ENCODE measurements at places on chromosomes 4 and X.

DNA sequence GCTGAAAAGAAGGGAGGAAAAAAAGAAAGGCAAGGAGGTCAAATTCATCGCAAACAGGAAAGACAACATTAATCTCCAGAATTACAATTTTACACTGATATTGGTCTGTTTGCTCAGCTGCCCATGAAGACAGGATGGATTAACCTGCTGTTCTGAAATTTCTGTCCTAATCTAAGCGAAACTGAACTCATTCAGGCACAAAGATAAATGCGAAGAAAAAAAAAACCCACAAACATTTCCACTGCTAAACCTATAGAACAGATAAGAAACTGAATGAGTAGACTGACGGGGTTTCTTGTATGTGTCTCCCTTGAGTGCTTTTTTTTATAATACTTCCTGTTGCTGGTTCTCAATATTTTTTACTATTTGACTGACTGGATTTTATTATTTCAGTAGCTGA is 251.8 kb upstream of the FTHL17 start:
- DNase-seq: no peak

DNA sequence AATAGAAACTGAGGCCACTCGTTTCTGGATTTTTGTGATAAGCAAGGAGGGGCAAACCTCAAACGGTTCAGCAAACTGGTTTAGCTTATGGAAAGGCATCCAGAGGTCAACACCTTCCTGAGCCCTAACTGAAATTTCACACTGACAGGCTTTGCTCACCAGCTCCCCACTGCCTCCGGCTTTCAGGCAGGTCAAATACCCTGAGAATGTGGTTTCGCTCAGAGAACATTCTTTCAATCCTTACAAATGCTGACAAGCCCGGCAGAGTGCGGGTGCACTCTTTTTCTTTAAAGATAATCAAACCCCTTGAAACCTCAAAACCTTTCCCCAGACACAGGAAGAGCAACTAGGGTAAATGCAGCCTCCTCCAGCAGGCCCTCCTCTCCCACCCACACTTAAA is 41.5 kb downstream of the CD40LG start:
- DNase-seq: no peak

GRCh38 chrX:12570859-12571501 is 220.2 kb upstream of the PRPS2 start:
- DNase-seq: no peak

- DNase-seq: peak; percentile 45
Observed at GRCh38 chr4:83252782-83253405, 31.7 kb downstream of the COQ2 start.

DNA sequence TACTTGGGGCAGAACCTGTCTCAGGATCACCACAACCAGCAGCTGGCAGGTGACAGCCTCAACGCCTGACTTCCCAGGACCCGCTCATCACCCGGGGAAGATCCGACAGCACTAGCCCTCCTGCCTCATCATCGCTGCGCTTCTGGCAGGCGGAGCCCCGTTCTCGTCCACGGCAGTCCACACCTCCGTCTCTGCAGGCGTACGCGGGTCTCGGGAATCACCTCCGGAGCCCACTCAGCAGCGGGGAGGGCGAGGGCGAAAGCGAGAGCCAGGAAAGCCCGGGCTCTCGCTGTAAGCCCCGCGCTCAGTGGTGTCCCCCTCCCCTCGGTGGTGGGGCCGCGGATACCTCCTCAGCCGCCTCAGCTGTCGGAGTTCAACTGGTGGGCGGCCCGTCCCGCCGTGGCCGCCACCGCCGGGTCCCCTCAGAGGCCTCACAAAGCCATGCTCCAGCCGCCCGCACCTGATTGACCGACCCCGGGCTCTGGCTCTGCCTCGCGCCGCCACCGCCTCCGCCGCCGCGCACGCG is 518 bp upstream of the CNKSR2 start:
- peak; percentile 26 for DNase-seq

- DNase-seq: no peak
Observed at GRCh38 chr4:41281038-41281634, 24.4 kb downstream of the UCHL1 start.

DNA sequence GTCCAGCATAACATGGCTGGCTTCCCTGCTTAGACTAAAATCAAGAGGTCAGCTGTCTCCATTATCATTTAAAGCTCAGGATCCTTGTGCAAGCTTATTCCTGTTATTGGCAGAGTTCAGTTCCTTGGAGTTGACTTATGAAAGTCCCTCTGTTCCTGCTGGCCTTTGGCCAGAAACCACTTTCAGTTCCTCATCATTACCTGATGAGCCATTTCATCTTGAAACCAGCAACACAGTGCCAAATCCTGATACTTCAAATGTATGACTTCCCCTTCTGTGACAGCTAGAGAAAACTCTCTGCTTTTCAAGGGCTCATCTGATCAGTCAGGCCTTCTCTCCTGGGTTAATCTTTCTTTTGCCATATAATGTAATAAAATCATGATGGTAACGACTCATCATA is 110.6 kb upstream of the FSTL5 start:
- no peak for DNase-seq

GRCh38 chr4:118124997-118125396 is 90.7 kb downstream of the NDST3 start:
- no peak for DNase-seq

- DNase-seq: no peak
Observed at GRCh38 chr4:176789955-176790354, 2.8 kb downstream of the VEGFC start.

GRCh38 chr4:150401083-150401687 is 180.8 kb upstream of the MAB21L2 start:
- no peak for DNase-seq

DNA sequence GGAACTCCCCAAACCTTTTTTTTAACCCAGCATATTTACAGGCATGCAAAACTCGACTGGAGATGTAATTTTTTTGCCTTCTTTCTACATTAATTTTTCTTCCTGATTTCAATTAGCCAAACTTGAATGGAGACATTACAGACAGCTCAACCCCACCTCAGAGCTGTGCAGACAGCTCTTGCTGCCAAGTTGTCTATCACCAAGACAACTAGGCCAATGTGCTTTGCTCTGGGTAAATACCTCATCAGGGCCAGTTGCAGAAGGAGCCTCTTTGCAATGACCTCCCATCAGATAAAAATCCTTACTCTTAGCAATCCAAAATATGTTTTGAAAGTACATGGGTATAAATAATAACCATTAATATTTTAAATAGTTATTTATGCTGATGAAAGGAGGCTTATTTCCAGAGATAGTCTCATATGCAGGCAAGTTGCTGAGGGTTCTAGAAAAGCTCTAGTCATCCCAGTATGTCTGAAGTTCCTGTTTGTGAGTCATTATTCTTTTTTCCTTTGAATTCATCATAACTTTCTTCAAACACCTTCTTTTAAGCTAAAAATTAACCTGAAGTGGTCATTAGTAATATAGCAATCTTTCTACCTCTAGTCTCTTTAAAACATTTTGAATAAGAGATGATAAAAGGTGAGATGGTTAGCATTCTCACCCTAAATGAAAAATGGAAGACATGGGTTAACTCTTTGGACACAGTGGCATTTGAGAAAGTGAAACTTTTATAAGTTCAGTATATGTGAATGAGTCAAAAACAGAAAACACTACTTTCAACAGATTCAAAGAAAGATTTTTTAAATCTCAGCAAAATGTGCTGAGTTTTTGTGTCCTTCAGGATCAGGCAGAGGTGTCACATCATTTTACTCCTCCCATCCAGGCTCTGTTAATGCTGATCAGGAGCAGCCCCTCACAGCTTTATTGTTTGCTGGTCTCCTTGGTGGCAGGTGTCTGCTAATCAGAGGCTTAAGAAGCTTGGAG is 475.5 kb upstream of the FGF16 start:
- no peak for DNase-seq

DNA sequence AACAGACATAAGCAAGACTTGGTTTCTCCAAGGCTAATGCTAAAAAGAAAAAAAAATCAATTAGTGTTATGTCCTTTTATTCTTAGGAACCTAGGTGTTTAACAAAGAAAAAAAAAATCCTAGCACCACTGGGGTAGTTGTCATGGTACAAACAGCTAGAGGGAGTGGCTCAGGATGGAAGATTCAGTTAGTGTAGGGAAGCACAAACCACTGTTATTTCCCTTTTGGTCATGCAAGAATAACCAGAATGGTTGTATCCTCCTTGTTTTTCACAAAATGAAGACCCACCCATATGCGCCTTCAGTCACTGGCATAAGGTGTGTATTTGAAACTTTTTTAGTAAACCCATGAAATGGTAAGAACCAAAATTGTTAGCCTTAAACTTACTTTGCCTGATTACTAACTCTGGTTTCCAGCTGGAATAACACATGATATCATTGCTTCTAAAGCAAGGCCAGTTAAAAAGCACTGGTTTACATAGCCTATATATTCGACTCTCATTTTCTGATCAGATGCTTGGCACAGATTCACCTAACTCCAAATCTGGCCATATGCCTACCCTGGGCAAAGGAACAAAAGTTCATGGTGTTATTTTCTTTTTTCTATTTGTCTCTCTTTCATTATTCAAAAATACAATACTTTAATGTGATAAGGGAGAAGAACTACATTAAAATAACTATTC is 132.6 kb downstream of the SCFD2 start:
- no peak for DNase-seq

GRCh38 chrX:116317409-116317808 is 119.0 kb upstream of the SLC6A14 start:
- DNase-seq: peak; percentile 7

- DNase-seq: no peak
Observed at GRCh38 chr4:113687067-113687718, 74.3 kb downstream of the CAMK2D start.

- DNase-seq: no peak
Observed at GRCh38 chrX:125319646-125320521, at the start of gene TEX13C. Gene TEX13C (plus strand): TSS chrX:125319871. CDS start chrX:125320120, 249 bp downstream.

GRCh38 chr4:124104628-124105027 is 607.9 kb downstream of the ANKRD50 start:
- DNase-seq: no peak

Measured in heart left ventricle (tissue), 16 donors.